Stimulated activated CD4-positive, alpha-beta T cell treated with anti-CD3 and anti-CD28 coated beads, Interleukin-1b, Interleukin-23, amount 100 ng/mL, for 1 hour (primary cell): ENCODE measurements at places on chromosomes 3 and 15.

DNA sequence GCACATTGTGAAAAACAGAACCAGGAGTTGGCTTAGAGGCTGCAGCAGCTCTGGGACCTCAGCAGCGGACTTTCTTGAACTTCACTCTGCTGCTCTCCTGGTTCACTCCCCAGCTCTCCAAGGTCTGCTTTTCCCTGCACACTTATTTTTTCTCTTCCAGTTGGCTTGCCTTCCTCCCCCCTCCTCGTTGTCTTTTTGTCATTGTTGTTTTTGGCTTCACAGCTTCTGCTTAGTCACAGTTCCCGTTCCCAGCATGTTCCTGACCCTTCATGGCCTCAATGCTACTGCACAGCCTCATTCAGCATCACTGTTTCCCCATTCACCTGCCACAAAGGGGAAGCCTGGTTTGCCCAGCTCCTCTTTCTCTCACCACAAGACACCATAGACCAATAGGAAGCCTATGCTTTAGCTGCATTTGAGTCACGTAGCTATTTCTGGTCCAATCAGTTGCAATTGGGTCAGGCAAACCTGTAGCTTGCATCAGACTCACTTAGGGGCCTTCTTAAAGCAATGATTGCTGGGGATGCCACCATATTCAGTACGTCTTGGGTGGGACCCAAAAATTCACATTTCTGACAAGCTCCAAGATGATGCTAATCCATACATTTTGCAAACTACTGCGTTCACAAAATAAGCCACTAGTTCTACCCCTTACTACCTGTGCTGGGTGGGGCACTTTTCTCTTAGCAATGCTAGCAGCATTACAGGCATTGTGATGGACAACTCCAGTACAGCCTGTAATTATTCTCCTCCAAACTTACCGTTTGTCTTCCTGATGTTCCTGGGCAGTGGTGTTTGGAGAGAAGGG is 7.8 kb upstream of the SUMF1 start:
- DNase-seq: no peak

DNA sequence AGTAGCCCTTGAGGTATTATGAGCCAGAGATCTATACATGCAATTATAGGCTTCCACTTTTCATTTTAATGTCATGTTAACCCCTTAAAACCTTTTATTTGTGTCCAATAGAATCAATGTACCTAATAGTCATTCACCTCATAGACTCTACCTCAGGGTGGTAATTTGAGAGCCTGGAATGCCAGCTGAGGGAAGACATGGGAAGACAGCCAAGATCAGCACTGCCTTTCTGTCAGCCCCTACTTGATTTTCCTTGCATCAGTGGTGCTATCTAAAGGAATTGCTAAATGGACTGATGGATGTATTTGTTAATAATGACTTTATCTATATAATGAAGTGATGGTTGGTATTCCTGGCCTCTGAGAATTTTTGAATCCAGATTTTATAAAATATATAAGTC is 113.3 kb upstream of the GBE1 start:
- no peak for DNase-seq

DNA sequence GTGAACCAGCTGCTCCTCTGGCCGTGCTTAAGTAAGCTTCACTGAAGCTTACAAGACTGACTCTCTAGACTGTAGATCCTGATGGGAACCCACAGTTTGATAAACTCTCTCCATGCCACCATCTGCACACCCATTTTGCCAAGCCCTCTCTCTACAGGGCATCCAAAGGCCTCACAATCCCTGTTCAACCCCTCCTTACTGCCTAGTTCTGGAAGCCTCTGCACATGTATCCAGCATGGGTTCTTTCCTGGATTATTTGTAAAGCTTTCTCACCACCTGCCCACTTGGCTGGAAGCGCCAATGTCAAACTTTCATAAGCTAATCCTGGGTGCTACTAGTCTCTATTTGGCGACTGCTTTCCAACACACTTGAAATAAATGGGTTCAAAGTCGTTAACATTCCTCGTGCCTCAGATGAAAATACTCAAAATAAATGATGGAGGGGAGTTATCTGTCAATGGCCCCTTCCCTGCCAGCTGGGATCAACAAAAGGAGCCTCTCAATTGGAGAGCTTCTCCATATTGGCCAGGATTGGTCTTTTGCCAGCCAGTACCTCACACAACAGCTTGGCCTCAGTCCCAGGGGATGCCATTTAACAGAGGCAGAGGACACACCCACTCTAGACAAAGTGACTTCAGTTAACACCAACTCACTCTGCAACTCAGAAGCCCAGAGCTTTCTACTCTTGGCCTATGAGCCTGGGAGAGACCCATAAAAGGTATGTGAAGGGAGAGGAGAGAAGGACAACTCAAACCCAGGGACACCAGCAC is 48.1 kb downstream of the SH3BP5 start:
- no peak for DNase-seq

GRCh38 chr15:101147181-101147580 is 104.7 kb downstream of the CHSY1 start:
- no peak for DNase-seq

DNA sequence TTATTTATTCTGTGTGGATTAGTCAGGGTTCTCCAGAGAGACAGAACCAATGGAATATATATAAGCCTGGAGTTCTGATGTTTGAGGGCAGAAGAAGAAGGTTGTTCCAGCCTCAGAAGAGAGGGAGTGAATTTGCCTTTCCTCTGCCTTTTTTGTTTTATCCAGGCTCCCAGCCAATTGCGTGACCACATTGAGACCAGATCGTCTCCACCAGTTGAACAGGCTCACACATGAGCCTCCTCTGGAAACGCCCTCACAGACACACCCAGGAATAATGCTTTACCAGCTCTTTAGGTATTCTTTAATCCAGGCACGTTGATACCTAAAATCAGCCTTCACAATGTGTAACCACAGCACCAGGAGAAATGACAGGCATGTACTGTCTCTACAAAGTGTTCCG is 923.1 kb downstream of the TBL1XR1 start:
- no peak for DNase-seq

GRCh38 chr3:194203482-194204041 is 67.6 kb downstream of the HES1 start:
- DNase-seq: no peak

DNA sequence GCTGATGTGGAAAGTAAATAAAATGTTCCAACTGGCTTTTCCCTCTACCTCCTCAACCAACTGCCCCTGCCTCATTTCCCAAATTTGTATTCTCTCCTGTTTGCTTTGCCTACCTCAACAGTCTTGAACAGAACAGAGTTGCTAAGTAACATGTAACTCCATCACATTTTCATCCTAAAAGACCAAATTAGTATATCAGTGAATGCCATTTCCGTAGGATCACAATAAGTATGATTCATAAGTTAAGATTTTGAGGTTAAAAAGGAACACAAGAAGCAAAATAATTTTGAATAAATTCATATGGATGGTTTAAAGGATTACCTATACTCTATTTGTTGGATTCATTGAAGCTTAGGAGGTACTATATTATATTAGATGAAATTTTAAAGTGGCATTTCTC is 154.9 kb downstream of the ECT2 start:
- no peak for DNase-seq

DNA sequence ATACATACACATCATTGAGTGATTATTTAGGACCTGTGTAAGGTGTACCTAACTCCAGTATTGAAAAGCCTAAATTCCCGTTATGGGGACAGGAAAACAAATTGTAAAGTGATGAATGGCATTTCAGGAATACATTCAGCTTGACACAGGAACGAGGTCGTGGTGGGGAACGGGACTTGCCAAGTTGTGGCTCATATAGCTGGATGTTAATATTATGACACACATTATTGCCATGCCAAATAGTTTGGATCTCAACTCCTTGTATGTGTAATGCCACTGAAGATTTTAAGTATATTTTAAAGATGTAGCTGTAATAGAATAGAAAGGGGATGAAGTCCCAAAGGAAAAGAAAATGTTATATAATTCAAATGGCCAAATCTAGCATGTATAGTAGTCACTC is 227.2 kb upstream of the GOLIM4 start:
- no peak for DNase-seq

GRCh38 chr3:119145500-119146167 is at the start of gene TEX55:
TSS of gene TEX55 (plus strand) at chr3:119146165. CDS start at chr3:119146190, 25 bp downstream.
- no peak for DNase-seq

- no peak for DNase-seq
These were observed 14.9 kb downstream of the PRKCD start for GRCh38 chr3:53175613-53176540.

GRCh38 chr3:120555657-120556509 is 40.3 kb upstream of the NDUFB4 start:
- DNase-seq: no peak

DNA sequence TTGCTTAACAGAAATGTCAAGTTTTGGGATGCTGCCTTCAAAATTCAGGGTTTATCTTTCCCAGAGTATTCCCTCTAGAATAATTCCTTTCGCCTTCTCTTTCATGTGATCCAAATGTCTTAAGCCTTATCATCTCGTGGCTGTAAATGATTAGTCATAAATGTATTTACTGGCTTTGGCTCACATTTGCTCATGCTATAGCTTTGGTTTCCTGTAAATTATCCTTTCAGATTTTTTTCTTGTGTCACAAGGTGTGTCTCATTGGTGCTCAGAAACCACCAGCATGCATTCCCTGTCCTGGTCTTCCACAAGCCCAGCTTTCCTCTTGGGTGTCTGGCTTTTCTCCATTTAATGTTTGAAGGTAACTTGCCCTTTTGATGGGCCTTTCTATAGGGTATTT is 692.7 kb upstream of the ALCAM start:
- no peak for DNase-seq

- no peak for DNase-seq
These were observed 289.4 kb downstream of the LSAMP start for GRCh38 chr3:116155841-116156240.

DNA sequence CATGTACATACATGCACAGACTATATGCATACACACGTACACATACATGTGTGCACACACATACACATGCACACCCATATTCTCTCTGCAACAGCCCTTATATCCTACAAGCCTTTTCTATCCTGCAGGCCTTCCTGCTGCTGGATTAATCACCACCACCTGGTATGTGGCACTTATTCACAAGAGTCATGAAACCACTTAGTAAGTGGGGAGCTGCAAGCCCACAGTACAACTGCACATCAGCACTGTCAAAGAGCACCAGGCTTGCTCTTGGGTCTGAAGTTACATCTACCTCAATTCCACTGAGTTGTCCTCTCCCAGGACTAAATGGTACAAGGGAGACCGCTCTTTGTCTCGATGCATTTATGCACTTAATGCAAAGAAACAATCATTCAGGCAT is 233.2 kb downstream of the KLF13 start:
- DNase-seq: no peak

DNA sequence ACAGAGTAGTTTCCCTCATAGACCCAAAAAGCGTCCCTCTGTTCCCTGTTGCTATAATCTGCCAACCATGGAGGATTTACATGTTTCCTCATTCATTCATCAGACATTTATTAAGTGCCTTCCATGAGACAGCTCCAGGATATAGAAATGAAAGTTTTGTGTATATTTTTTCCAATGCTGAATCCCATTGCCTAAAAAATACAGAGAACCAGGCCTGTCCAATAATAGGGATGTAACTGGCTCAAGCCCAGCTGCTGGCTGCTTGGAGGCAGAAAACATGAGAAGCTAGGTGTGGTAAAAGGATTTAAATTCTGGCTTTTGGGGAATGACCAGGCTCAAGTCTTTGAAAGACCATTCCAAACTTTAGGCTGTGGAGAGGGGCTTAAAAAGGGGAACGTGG is 41.5 kb downstream of the RARB start:
- DNase-seq: no peak

DNA sequence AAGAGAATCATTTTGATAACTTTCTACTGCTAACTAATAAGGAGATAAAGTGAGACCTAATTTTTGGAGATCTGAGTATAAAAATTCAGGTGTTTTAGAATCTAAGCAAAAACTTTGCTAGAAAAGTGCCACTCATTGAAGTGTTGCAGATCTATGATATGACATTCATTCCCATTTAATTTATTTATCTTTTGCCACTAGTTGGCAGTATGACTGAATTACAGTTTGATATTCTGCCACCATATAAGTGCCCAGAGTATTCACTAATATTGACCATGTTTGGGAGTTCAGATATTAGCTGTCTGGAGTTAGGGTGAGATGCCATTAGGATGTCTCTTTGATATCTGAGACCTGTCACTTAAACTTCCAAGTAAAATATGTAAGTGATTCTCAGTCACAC is 251.3 kb upstream of the GBE1 start:
- DNase-seq: no peak

DNA sequence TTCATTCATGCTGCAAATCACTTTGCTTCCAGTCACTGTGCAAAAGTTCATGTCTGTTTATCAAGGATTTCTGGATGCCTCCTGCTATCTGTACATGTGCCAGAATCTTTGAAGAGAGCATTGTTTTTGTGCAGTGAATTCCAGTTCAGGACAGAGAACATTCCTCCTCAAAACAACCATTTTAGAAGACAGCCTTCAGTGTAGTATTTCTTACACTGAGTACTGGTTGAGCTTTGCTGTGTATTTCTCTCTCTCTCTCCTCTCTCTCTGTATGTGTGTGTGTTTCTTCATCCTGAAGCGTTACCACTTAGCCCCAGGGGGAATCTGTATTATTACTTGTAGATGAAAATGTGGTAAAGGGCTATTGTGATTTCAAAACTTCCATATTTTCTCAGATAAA is 123.8 kb upstream of the CHL1 start:
- no peak for DNase-seq

DNA sequence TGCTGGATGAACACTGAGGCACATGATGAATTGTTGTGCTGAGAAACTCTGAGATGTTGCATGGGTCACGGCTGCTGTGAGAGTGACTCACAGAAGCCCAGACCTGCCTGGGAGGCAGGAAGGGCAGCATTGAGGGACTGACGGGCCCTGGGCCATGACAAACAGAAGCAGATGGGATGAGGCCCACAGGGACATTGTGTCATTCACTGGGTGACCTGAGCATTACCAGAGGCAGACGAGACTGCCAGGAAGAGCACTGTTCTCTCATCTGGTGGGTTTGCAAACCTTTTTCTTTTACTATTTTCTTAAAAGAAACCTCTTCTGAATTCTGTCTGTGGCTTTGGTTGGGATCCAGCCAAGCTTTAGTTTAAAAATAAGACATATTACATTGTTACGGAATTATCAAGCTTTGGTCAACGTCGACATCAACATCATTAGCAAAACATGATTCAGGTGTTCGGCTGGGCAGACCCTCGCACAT is 67.8 kb downstream of the BDH1 start:
- DNase-seq: no peak

DNA sequence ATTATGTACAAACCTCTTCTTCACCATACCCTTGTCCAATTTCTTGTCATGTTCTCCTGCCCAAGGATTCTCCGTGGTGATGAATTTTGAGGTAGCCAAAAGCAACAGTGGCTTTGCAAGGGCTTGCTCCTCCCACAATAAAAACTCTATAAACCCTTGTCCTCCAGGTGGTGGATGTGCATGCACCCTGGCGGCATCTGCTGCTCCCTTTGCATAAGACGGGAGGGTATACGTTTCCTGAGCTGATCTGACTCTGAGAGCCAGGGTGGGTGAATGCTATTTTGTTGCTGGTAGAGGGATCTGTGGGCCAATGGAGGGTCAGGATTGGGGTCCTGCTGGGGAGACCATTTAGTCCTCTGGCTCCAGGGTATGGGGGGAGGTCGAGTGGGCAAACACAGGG is 5.4 kb downstream of the DNAH1 start:
- DNase-seq: no peak

- no peak for DNase-seq
These were observed 160.5 kb downstream of the THSD4 start for GRCh38 chr15:71275566-71276335.
